ENCODE measurements at places on chromosomes 2 and 18.

- DNase-seq, result no peak
Measured at GRCh38 chr2:46188041-46188716, 109.0 kb upstream of the EPAS1 start.

DNA sequence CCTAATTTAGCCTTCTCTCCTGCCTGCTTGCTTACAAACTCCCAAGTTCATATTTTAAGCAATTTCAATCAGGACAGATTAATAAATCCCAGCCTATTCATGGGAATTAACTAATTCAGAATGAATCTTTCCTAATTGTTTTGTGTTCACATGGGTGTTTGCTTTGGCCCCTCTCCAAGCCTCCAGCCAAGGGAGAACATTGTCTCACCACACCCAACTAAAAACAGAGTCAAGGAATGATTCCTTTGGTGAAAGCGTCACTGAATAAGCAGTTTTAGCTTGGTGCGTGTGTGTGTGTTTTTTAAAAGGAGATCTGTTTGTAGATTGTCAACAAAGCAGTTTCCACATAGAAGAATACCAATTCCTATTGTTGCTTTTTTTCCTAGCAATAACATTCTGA lies 43.0 kb upstream of the DSG1 start:
- DNase-seq, result no peak

DNA sequence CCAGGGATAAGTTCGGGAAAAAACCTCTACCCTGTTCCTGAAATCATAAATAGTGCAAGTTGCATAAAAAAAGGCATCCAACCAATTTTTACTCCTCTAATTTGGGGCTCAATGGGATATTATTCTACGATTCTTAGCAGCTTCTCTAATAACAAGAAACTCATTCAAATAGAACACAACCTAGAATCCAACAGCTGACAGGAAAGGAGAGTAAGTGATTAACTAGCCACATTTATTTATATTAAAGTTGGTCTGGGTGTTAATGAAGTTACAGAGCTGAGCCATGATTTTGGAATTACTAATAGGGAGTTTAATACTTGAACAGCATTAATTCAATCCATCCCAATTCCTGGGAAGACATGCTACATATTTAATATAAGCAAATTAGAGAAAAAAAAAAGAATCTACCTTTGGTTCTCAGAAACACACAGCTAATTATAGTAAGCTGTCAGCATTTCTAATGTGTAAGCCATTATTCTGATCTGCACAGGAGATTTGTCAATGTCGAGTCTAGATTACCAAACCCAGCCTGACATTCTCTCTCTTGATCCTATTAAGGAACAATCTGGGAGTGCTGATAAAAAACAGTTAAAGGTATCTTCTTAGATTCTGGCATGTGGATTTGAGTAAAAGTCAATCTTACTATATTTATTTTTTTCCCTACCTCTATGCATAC lies 267.7 kb downstream of the NBAS start:
- DNase-seq, result no peak

GRCh38 chr2:202450785-202451184 lies 74.7 kb downstream of the BMPR2 start:
- DNase-seq, result no peak

- no peak for DNase-seq
Measured at GRCh38 chr2:129827311-129828090, 152.0 kb upstream of the RAB6C start.
